ENCODE measurements at places on chromosomes 2 and 18.

- no peak for DNase-seq
These were observed 241.6 kb upstream of the FN1 start for GRCh38 chr2:215677481-215677880.

GRCh38 chr18:35127201-35127600 is 86.0 kb downstream of the MAPRE2 start:
- DNase-seq, result no peak

- no peak for DNase-seq
These were observed 33.0 kb downstream of the COL5A2 start for GRCh38 chr2:189146553-189146952.

GRCh38 chr2:110104025-110104771 is 11.4 kb downstream of the MALL start:
- no peak for DNase-seq

DNA sequence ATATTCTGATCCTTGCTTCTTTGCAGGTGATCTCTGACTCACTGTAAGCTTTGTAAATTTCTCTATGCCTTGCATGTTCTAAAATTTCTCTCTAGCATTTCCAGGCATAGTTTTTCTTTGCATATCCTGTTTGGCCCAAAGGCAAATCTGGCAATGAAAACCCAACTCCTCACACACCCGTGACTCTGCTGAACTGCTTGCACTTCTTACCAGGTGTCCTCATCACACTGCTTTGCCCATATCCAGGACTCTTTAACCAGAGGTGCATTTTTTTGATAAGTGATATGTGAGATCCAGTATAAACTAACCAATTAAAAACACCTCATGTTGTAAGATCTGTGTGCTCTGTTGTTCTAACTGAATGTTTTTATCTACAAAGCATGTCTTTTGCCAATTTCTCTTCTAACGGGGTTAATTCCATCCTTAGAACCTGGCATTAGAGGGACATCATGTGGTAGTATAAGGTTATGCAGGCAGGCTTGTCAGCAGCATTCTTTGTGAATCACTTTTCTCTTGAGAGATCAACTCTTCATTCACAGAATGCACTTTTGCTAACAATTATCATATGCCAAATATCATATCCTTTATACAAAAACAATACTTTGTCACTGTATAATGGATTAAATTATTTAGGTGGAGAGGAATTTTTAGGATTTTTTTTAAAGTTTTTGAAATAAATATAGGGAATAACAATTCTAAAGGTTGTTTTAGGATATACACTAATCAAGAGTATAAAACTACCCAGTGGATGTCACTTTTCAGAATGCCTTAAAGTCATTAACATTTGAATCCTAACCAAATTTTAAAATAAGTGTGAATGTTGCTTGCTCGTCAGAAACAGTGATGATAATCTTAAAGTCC is 20.8 kb upstream of the TMX3 start:
- no peak for DNase-seq

DNA sequence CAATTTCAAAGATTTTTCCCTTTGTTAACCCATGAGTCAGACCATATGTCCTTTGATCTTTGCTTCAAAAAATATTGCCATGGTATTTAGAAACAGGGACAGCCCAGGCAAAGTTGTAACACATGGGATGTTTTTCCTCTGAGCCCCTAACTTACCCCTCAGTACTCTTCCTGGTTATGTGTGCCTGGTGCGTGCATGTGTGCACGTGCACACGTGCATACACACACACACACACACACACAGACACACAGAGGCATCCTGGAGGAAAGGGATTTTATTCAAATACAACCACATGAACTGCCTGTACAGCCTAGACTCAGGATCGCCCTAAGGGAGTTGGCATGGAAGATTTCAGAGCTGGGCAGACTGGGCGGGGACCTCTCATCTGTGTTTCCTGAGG is 5.1 kb downstream of the AFF3 start:
- DNase-seq, result no peak

- no peak for DNase-seq
These were observed 7.6 kb downstream of the FN1 start for GRCh38 chr2:215428060-215428910.

- DNase-seq, result no peak
These were observed 107.9 kb upstream of the PARD3B start for GRCh38 chr2:204437408-204437807.

DNA sequence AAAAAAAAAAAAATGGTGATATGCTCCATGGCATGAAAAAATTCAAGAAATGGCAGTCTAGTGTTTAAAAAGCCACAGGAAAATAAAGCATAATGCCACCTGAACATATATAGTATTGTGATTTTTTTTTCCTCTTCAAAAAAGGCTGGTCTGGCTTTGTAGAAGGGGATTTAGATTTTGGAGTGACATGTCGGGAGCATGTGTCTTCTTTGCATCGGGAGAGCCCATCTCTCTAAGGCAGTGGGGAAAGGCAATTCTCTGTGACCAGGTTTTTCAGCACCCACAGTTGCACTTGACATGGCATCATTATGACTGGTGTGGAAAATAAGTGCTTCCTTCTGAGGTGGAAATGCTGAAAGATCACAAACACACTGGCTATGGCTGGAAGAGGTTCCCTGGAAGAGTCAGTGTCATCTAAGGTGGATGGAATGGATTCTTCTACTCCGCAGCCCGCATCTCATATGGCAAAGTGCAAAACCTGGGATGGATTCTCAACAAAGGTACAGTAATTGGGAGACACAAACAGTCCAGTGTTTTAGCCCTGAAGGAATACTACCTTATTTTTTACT is 172.5 kb downstream of the AGAP1 start:
- DNase-seq, result no peak

DNA sequence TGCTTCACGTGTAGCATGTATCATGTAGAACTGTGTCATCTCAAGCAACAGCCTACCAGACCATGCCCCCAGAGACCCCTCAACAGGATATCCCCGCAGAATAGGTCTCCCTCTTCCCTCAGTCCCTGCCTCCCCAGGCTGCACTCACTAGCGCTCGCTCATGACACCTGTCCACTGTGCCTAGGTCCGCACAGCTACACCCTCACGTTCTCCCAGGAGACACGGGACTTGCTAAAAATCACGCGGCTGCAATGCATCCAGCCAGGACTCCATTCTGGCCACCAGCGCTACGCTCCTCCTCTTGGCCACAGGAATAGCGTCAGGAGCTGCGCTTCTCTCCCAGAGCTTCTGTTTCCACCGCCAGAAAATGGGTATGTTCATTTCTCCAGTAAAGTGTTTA is 2.5 kb downstream of the PXDN start:
- DNase-seq, result no peak

DNA sequence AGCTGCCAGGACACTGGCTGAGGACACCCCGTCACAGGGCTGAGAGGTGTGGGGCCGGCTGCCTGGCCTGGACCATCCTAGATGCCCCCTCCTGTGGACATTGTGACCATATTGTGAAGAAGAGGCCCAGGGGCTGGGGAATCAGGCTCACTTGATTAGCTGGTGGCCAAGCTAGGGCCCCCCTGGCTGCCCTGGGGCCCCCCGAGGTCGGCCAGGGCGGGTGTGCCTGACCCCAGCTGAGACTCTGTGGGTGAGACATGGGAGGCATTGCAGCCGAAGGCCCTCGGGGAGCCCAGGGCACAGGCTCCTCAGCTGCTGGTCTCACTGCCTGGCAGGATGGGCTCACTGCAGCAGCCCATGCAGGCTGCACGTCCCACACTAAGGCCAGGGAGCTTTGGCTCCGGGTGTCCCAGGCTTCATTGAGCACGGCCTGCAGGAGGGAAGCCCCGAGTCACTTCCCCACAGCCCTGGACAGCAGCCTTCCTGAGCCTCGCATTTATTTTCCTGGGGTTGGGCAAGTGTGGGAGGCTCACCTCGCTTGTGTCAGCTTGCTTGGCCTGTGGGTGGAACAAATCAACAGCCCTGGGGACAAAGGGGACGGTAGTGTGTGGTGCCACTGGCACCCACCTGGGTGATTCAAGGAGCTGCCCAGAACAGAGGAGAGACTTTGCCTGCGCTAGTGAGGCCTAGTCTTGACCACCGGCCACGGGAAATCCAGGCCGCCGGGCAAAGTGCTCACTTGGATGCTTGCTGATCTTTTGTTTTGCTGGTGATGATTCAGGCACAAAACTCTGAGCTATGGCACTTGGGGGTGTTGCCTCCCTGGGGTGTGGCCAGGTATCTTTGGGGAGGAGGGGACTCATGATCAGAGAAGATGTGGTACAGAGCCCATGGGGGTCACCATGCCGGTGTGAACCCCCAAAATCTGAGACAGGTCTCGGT is 1.3 kb downstream of the GAL3ST2 start:
- DNase-seq, result no peak

- no peak for DNase-seq
These were observed 286.5 kb upstream of the SYT4 start for GRCh38 chr18:43563780-43564179.

- DNase-seq, result no peak
These were observed 77.0 kb downstream of the MBD2 start for GRCh38 chr18:54147439-54147838.

DNA sequence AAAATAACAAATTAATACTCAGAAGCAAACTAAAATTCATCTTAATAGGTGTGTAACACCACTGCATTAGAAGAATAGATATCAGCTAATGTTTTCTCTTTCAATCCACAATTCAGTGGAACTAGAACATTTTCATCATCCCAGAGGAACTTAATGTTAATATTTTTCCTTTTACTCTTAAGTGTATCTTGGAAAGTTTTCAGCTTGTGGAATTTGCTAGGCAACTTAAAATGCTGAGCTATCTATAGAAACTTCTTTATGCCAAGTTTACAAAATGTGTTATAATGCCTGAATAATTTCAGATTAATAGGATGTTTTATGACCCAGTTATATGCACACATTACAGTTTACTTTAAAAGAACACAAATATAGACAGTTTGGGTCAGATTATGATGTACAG is 86.6 kb upstream of the FAM237A start:
- no peak for DNase-seq

DNA sequence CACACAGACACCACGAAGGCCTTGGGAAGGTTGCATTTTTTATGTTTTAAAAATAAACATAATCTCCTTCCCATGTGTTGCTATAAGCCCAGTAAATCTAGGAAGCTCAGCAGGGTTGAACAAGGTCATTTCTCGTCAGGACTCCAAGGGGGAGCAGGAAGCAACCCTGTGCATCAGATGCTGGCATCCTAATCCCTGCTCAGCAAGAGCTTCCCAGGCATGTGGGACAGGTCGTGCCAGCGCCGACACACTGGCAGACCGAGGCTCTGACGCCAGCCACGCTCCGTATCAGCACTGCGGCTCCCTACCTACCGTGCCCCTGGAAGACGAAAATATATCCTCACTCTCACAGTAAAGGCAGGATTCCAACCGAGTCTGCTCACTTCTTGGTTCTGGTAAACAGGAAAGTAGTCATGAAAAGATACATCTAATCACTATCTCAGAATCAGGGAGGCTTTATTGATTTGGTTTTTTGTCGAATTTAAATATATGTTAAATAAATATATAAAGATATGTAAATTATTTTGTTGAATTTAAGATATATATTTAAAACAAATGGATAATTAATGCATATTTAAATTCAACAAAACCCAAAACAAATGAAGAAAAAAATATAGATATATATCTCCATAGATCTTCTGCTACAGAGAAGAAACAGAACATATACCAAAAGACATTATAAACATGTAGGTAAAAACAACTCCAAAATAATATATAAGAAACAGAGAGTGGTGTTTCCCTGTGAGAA is 61.4 kb downstream of the TXNL1 start:
- DNase-seq, result no peak

GRCh38 chr18:1048032-1048431 is 143.4 kb downstream of the ADCYAP1 start:
- no peak for DNase-seq

DNA sequence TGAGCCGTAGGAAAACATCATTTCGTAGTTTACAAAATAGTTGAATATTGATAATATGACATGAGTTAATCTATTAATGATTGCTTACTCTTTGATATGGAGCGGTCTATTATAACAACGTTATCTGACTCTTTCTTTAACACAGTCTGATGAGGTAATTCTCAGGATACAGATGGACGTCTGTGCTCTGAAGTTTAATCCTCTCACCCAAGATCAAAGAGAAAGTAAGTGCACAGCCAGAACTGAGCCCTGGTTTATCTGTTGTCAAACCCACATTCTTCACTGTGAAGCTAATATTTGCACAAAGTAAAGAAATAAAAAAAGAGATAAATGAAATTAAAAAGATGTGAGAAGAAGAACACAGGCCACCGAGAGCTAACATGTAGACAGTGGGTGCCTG is 190.9 kb upstream of the COPS8 start:
- DNase-seq, result no peak

- DNase-seq, result no peak
These were observed 83.8 kb upstream of the SPTBN1 start for GRCh38 chr2:54372361-54372760.

DNA sequence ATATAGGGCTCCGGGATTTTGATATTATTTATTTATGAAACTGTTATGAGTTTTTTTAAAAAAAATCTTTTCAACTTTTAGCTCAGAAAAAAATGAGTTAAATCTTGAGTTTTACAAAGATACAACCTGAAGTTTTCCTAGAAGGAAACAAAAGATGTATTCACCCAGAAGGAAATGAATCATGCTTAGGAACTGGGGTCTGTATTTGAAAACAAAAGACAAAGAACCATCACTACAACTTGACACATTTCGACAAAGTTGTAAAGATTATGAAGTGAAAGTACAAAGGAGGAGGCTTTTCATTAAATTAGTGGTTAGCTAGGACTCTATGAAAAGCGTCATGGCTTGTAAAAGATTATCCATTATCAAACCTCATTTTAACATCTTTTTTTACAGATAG is 143.3 kb downstream of the PDE1A start:
- DNase-seq, result no peak

DNA sequence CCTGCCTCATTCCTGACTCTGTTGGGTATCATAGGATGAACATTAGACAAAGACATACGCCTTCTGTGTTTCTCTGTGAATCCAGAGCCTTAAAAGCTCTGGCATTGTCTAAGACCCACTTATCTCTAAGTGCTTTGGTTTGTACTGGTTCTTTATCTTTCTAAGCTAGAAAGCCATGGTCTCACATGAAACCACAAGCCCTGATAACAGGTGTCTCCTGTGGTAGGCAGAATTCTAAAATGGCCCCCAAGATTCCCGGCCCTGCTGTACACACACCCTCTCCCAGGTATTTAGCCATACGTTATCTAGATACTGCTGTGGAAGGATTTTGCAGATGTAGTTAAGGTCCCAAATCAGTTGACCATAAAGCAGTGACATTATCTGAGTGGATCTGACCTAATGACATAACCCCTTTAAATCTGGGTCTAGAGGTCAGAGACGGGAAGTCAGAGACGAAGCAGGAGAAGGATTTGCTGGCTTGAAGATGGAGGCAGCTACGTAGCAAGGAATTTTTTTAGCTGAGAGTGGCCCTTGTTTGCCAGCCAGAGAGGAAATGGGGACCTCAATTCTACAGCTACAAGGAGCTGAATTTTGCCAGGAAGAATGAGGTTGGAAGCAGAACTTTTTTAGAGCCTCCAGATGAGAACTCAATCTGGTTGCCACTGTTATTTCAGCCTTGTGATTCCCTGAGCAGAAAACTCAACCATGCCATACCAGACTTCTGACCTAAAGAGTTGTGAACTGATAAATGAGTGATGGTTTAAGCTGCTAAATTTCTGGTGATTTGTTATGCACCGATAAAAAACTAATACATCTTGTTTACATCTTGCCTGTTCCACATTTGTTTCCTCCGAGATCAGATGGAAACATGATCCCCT is 186.7 kb downstream of the CAMKMT start:
- no peak for DNase-seq
